Endodermal cell (in vitro differentiated cells): ENCODE measurements at places on chromosomes 16 and 17. TPM values are rescaled to one million over a fixed set of nuclear protein-coding genes. Genes with fewer than 3 reads are reported as not detected.

Gene KRTAP17-1
- total RNA-seq, result 0.48 TPM in 1 of 2 replicates, not detected in the other

Gene RNF112
- 0.88 and 1.9 TPM in 2 replicates for total RNA-seq

DNA sequence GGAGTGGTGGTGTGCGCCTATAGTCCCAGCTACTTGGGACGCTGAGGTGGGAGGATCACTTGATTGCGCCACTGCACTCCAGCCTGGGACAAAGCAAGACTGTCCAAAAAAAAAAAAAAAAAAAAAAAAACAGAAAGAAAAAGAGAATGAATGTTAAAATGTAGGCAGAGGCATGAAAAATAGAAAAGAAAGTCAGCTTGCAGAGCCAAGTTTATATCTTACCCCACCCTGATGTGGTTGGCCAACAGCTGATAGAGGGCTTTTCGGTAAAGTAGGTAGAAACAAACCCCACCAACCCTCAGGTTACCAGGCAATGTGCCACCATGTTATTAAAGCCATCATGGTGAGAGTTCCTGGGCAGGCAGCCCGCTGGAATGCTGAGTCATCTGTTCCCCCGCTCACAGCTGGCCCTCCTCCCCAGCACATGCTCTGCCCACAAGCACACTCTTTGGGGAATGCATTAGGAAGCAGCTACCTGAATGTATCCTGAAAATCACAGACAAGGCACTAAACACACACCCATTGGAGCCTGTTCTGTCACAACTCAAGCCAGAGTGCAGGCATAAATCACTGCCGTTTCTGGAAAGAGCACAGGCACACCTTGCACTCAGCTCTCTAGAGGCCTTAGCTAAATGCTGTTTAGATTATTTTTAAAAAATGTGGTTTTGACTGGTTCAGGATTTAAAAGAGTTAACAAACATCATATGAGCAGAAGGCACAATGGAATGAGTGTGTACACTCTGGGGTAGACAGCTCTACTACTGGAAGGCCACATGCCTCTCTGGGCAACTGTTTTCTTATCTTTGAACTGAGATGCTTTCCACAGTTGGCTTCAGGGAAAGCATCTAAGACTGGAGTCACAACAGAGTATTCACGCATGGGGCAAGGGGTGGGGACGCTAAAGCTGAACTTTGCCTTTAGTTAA lies 128.5 kb downstream of the PARN start:
- no peak overlapping the region for H3K27ac ChIP-seq
- peak; percentile 88 for DNase-seq
- H3K36me3 ChIP-seq, result no peaks in the 10 kb centered on the region
- H3K4me1 ChIP-seq, result peaks cover 15% of the 10 kb centered on the region
- no peaks in the 10 kb centered on the region for H3K27me3 ChIP-seq

DNA sequence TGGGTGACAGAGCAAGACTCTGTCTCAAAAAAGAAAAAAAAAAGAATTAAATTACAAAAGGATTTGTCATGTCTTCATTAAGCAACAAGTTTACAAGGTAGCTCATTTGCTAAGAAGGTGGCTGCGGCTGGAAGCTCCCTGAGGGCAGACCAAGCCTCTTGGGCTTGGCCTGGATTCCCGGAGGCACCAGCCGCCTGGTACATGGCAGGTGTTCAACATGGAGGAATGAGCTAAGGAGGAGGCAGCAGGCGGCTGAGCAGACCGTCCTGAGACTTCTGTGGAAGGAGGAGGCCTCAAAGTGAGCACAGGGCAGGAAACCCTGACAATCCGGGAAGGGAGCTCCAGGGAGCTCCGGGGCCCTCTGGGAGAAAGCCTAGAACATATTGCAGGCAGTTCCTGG lies 3.2 kb upstream of the MYLK3 start:
- no peaks in the 10 kb centered on the region for H3K27me3 ChIP-seq
- no peak overlapping the region for H3K27ac ChIP-seq
- no peaks in the 10 kb centered on the region for H3K36me3 ChIP-seq
- H3K4me1 ChIP-seq, result peaks cover 4% of the 10 kb centered on the region
- H3K4me3 ChIP-seq, result no peak overlapping the region
- no peak for DNase-seq

DNA sequence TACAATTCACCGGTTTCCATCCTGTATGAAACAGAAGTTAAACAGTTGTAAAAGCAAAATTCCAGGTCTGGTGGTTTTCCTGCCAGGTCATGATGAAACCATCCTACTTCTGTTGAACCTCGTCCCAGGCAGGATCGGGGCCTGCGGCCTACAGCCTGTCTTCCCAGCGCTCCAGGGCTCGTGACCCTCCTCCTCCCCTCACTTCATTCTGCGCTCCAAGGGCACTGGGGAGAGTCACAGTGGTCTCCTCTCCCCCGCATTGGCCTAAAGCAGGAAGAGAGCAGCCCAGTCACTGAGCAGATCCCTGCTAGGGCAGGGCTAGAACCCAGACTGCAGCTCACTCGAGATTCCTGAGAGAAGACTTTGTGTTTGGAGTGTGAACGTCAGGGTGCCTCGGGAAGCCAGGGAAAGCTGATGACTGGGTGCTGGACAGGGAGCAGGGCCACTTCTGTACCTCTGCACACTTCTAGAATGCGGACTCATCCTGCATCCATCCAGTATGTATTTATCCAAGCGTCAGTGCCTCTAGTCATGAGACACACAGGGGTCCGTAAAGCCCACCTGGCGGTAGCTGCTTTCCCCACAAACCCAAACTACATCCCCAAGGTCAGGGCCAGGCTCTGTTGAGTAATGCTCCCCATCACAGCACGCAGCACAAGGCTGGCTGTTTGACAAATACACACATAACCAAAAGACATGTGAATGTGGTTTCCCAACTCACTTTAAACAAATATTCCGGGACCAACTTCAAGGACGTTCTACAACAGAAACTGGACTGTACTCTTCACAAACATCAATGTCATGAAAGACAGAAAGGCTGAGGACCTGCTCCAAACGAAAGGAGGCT lies 1.7 kb upstream of the ITGAE start:
- no peaks in the 10 kb centered on the region for H3K4me1 ChIP-seq
- no peaks in the 10 kb centered on the region for H3K27me3 ChIP-seq
- H3K27ac ChIP-seq, result no peak overlapping the region
- H3K36me3 ChIP-seq, result peaks cover 10% of the 10 kb centered on the region
- no peak for DNase-seq
- H3K4me3 ChIP-seq, result no peak overlapping the region

- no peaks in the 10 kb centered on the region for H3K36me3 ChIP-seq
- no peak for DNase-seq
- H3K4me3 ChIP-seq, result no peak overlapping the region
- H3K4me1 ChIP-seq, result no peaks in the 10 kb centered on the region
These were observed 24.0 kb downstream of the METRNL start for GRCh38 chr17:83103200-83103942.

DNA sequence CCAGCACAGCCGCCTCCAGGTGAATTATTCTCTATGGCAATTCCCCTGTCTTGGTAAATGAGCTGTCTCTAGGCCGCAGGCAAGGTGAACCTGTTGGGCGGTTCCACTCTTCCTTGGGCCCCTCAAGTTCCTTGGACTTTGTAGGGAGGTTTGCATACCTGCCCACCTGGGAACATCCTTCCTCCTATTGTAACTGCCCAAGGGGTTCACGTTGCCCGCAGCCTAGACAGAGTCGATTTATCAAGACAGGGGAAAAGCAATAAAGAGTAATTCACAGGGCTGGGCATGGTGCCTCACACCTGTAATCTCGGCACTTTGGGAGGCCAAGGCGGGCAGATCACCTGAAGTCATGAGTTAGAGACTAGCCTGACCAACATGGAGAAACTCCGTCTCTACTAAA lies 122.5 kb downstream of the KCNJ18 start:
- no peaks in the 10 kb centered on the region for H3K36me3 ChIP-seq
- H3K4me1 ChIP-seq, result no peaks in the 10 kb centered on the region
- H3K27me3 ChIP-seq, result no peaks in the 10 kb centered on the region

DNA sequence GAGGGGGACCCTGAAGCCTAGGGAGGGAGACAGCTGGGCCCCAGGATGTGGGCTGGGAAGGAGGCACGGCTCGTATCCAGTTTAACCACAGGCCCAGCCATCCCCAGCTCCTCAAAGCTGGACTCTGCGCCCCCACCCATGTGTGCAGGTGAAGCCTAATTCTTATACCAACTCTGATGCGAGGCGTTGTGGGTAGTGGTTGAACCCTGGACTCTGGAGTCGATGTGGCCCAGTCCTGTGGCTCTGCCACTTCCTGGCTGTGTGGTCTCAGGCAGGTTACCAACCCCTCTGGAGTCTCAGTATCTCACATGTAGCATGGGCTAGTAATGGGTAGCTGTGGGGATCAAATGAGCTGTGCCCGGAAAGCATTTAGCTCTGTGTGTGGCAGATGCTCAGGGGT lies 60.4 kb upstream of the TOB1 start:
- H3K27me3 ChIP-seq, result peaks cover 12% of the 10 kb centered on the region
- H3K36me3 ChIP-seq, result no peaks in the 10 kb centered on the region

- peaks cover 5% of the 10 kb centered on the region for H3K36me3 ChIP-seq
- H3K4me1 ChIP-seq, result no peaks in the 10 kb centered on the region
- no peaks in the 10 kb centered on the region for H3K27me3 ChIP-seq
- DNase-seq, result peak; percentile 44
These were observed 193.4 kb downstream of the LGALS9B start for GRCh38 chr17:20273741-20274500.

DNA sequence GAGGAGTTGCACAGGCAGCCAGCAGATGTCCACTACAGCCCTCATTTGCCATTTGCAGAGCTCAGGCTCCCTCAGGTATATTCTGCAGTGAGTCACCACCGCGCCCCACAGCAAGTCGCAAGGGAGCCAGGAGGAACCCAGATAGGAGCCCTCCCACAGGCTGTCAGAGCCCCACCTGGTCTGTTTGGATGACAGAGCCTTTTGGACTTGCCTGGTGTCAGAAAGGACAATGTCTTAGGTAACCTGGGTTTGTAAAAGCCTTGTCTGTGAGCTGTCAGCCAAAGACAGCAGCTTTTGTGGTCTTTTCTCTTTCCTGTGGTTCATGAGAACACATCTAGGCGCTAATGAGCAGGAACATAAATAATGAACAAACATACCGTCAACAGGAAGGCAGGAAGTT lies 70.9 kb downstream of the GNAO1 start:
- no peak overlapping the region for H3K4me3 ChIP-seq
- DNase-seq, result no peak
- H3K4me1 ChIP-seq, result peaks cover 2% of the 10 kb centered on the region
- H3K27me3 ChIP-seq, result no peaks in the 10 kb centered on the region

GRCh38 chr17:4032738-4033137 lies 68.5 kb upstream of the ATP2A3 start:
- peaks cover 80% of the 10 kb centered on the region for H3K36me3 ChIP-seq
- no peak overlapping the region for H3K4me3 ChIP-seq
- peak; percentile 71 for DNase-seq
- H3K27me3 ChIP-seq, result no peaks in the 10 kb centered on the region
- H3K27ac ChIP-seq, result no peak overlapping the region

DNA sequence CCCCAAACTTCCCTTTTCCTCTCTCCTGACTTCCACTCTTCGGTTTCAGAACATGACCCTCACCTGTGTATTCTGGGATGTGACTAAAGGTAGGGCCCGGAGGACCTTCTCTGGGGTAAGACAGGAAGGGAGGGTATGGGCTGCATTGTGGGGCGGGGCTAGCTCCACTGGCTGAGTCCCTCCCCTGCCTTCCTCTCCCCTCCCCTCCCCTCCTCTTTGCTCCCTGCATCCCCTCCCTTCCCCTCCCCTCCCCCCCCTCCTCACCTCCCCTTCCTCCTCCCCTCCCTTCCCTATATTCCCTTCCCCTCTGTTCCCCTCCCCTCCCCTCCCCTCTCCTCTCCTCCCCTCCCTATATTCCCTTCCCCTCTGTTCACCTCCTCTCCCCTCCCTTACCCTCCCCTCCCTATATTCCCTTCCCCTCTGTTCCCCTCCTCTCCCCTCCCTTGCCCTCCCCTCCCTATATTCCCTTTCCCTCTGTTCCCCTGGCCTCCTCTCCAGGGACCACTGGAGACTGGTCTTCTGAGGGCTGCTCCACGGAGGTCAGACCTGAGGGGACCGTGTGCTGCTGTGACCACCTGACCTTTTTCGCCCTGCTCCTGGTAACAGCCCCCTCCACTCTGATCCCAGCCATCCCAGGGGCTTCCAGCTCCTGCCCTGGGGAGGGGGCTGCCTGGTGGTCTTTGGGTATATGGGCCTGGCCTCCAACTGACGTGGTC lies 11.8 kb downstream of the ADGRG3 start:
- H3K4me1 ChIP-seq, result no peaks in the 10 kb centered on the region
- no peak for DNase-seq
- H3K27me3 ChIP-seq, result no peaks in the 10 kb centered on the region

DNA sequence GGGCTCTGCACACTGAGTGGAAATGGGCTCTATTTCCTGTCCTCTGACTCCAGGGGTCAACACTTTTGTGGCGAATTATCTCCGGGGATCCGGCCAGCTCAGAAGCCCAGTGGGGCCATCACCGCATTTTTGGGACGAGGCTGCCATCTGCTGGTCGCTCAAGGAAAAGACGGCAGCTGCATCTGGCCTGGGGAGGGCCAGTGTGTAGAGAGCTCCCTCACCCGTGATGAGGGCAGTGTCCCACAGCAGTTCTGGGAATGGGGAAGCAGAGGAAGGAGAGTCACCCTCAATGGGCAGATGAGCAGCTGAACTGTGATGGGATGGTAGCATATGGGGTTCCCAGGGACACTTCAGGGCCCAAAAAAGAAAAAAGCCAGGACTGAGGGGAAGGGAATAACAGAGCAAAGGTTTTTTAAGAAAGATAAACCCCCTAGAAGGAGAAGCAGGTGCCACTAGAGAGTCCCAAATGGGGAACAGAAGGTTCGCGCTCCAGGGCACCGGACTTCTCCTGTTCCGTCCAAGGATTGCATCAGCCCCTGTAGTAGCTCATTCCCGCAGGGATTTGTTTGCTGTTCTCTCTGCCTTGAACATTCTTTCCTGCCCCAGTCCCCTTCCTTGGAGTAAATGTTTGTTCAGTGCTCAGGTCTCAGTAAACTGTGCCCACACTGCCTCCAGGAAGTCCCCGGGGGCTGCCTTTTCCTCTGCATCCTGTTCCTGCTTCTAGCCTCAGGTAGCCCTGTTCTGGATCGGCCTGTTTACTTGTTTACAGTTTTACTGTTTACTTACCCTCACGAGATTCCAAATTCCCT lies 9.3 kb upstream of the ABCC12 start:
- DNase-seq, result peak; percentile 94
- H3K36me3 ChIP-seq, result no peaks in the 10 kb centered on the region
- H3K4me1 ChIP-seq, result no peaks in the 10 kb centered on the region
- no peak overlapping the region for H3K4me3 ChIP-seq
